Stimulated activated CD8-positive, alpha-beta memory T cell treated with anti-CD3 and anti-CD28 coated beads, Interleukin-4, amount 100 ng/mL, for 1 hour (primary cell): ENCODE measurements at places on chromosomes 2 and 18.

GRCh38 chr2:165636959-165637358 is 157.1 kb downstream of the GALNT3 start:
- DNase-seq = no peak

DNA sequence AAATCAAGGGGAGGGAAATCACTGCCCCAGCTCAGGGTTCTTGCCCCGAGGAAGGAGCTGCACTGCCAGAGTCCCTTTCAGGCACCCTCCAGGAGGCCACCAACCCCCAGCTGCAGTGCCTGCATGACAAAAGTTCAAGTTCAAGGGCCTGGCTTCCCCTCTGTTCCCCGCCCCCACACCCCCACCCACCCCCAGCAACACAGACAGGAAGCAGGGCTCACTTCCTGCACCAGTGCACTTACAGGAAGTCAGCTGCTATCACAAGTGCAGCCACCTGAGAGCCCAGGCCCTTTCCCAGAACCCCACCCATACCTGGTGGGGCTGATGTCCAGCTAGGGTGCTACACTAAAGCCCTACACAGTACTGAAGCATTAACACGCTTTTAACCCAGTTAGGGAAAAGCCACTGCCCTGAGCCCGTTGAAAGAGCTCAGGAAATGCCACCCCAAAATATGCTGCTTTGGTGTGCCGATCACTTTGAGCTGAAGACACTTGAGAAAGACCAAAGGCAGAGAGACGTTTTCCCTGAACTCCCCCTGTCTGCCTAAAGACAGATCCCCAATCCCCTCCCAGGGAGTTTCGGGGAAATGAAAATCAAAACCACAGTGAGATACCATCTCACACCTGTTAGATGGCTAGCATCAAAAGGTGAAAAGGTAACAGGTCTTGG is 109.9 kb upstream of the CAB39 start:
- DNase-seq = no peak

GRCh38 chr18:44958455-44958854 is 277.8 kb downstream of the SETBP1 start:
- no peak for DNase-seq

GRCh38 chr2:215958257-215958656 is 55.1 kb downstream of the MREG start:
- no peak for DNase-seq

DNA sequence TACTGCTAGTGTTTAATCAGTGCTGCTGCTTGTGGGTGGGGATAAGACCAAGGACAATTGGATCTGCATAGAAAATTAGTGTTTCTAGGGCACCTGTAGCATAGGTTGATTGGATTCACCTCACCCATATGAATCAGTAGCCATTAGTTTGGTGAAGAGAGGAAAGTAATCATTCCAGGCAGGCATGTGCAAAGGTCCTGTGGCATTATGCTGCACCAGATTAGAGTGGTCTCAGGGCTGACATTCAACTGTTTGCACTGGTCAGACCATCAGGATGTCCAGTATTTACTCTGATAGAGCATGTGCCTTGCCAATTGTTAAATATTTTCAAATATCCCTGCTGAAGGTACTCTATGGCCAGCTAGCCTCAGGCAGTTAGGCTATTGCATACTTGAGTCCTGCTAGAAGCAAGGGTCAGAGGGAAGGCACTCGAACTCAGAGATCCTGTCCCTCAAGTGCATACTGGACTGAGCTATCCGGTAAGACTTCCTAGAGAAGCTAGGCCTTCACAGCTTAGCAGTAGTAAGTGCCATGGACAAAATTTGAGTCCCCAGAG is 64.7 kb downstream of the SKA1 start:
- DNase-seq = no peak

DNA sequence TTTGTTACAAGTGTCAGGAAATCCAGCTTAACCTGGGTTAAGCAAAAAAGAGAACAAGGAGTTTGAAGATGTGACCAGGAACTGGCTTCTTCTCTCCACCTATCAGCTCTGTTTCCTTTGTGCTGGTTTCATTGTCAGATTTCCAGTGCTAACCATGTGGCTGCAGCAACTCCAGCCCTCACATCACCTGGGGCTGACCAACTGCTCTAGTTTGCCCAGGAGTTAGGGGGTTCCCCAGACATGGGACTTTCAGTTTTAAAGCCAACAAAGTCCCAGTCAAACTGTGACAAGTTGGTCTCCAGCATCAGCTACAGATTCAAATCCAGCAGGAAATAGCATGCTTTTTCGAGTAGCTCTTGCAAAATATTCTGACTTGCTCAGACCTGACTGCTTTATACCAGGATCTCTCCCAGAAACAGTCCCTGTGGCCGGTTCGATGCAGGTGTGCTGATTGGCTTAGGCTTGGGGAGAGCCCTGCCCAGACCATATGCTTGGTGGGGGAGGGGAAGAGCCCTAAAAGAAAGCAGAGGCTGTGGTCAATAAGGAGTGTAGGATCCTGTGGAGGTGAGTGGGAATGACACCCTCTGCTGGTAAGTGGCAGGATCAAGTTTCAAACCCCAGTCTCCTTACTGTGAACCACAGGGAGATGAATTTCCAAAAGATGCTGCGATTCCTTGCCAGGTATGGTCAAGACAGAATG is 49.5 kb downstream of the KCNE4 start:
- no peak for DNase-seq

GRCh38 chr2:35220461-35220860 is 1135.1 kb upstream of the CRIM1 start:
- DNase-seq = no peak

GRCh38 chr2:144217853-144218633 is 301.9 kb downstream of the ZEB2 start:
- DNase-seq = no peak

- DNase-seq = no peak
These were observed 643.0 kb upstream of the FAM98A start for GRCh38 chr2:34241905-34242762.

DNA sequence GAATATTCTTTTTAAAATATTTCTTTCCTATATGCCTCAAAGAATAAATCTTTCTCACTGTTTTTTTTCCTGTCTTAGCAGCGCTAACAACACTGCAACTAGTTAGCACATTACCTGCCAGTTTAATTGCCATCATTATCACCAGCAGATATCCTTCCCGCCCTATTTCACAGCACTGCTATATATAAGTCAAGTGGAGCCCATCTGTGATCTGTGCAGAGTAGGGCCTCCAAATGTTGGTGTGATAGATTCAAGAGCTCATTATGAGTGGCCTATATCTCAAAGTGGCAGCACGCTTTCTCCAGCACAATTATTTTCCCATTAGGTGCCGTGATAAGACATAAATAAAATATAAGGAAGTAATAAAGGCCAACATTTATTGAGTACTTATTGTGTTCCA is 19.8 kb upstream of the RGPD4 start:
- no peak for DNase-seq

DNA sequence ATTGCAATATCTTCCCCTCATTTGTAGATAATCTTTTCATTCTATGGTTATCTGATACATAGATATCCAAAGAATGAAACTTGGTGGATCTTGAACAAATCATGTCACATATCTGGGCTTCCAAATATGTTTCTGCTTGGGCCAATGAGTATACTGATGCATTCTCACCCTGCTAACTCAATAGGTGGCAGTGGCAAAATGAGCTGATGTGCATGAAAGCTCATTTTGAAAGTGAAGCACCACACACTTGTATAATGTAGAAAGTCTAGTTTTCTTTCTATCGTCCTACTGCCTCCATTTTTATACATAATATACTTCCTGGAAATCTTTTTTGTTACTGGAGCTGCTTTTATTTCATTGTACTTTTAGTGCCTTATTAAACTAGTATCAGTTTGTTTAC is 208.2 kb downstream of the PRKCE start:
- DNase-seq = no peak

- no peak for DNase-seq
These were observed 74.1 kb downstream of the PSMG2 start for GRCh38 chr18:12776821-12777471.

GRCh38 chr2:16506366-16506765 is 159.3 kb downstream of the CYRIA start:
- DNase-seq = no peak

GRCh38 chr2:199220920-199221319 is 236.8 kb downstream of the SATB2 start:
- no peak for DNase-seq

GRCh38 chr18:28248653-28249052 is 71.7 kb upstream of the CDH2 start:
- DNase-seq = no peak

- DNase-seq = no peak
These were observed 6.4 kb downstream of the CD207 start for GRCh38 chr2:70828914-70829824.

DNA sequence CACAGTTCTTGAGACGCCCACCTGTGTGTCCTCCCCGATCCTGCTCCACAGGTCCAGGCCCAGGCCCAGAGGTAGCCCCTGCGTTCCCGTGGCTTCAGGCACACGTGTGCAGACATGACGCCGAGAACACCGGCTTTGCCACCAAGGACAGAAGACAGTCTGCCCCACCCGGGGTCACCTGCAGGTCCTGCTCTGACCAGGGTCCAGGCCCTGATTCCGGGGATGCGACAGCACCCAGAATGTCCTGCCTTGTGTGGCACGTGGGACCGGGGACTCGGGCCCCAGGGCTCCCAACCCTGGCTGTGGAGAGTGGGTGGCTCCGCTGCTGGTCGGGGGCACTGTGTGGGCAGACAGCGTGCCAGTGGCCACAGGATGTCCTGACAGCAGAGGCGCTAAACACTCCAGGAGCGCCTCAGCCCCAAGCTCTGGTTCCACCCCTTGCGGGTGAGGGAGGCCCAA is 36.9 kb downstream of the ADI1 start:
- no peak for DNase-seq
